ENCODE measurements at places on chromosomes 6 and 20.
A peak's percentile ranks its signal among the peaks of the same experiment; 100 is the strongest.

GRCh38 chr20:32091888-32092346, 17.6 kb upstream of the TM9SF4 start:
- peak; percentile 51 for DNase-seq

DNA sequence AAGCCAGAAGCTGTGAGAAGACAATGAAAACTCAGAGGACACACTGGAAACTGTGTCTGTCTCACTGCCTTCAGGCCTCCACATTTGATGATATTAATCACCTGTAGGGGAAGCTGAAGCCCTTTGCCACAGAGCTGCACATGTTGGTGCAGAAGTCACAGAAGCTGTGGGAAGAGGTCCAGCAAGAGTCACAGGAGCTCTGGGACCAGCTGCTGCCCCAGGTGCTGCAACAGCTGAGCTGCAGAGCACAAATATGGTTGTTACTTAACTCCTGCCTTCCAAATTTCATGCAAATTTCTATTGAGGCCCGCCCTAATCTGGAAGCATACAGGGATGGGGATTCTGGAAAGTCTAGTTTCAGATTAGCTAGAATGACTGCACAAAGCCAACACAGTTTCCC, 169.3 kb downstream of the OGFRL1 start:
- no peak for DNase-seq

DNA sequence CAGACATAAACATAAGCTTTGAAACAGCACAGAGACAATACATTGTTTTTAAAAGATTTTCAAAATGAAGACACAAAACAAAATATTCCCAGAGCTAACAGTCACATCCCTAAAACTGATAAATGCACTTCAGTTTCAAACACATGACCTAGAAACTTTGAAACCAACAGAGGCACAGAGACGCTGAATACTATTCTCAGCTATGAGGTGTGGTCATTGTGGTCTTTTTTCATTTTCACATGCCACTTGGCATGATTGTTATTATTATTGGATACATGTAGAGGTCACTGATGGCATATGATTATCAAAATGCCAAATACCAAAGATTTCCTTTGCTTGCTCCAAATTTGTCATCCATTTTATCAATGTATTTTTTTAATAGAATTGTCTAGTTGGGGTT, 306.9 kb downstream of the QKI start:
- DNase-seq: no peak

DNA sequence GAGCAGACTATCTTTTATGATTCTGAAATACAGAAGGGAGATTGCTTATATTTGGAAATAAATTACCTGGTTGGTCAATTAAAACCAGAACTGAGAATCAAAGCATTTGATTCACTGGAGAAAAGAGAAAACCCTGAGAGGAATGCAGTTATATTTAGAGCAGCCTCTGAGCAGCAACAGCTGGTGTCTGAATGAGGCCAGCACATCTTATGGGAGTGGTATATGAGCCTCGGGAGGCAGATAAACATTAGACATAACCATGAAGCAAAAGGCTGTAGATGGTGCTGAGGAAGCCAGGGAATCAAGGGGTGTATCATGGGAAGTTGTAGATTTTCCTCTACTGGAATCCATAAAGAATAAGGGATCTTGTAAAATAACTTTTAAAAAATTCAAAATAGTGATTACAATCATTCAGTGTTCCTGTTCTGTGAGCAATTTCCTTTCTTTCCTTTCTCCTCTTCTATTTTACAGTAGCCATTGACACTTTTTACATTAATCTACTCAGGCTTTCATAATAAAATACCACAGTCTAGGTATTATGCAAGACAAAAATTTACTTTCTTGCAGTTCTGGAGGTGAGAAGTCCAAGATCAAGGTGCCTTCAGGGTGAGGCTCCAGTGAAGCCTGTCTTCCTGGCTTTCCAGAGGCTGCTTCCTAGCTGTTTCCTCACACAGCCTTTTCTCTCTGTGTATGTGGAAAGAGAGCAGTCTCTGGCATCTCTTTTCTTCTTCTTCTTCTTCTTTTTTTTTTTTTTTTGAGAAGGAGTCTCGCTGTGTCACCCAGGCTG, 32.8 kb upstream of the ENPP5 start:
- no peak for DNase-seq

- DNase-seq: no peak
Observed at GRCh38 chr6:87333591-87334181, 4.6 kb upstream of the GJB7 start.

GRCh38 chr20:17683218-17684076, 1.4 kb upstream of the RRBP1 start:
- no peak for DNase-seq
